ENCODE measurements at places on chromosomes 5 and 9.

- no peak for DNase-seq
Observed at GRCh38 chr5:178192244-178192643, 5.1 kb upstream of the GMCL2 start.

DNA sequence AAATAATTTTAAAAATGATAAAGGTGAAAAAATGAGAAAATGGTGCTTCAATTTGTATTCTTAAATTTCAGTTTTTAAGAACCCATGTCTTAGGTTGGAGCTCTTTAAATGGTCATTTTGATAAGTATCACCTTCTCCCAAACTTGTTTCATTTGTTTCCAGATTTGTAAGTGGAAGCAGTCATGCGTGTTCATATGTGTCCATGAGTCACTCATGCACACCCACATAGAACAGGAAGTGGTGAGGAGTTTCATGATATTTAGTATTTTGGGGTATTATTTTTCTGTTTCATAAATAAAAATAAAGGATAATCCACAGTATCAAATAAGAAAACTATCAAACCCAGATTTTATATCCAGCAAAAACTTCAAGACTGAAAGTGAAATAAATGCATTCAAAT lies 570.4 kb upstream of the ST8SIA4 start:
- DNase-seq, result no peak

DNA sequence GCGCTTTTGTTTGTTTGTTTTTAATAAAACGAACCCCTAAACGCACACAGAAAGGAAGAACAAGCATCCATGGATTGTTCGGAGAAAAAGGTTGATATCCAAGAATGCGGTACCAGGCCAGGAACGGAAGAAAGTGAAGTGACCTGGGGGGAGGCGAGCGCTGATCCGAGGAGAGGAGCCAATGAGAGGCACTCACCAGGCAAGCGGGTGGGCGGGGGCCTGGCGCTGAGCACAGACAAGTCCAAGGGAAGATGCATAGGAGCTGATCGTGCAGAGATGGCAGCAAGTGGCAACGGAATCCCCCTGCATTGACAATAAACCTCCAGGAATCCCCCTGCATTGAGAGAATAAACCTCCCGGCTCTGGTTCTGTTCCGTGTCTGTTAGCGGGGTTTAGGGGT lies 8.4 kb downstream of the OBP2B start:
- no peak for DNase-seq

DNA sequence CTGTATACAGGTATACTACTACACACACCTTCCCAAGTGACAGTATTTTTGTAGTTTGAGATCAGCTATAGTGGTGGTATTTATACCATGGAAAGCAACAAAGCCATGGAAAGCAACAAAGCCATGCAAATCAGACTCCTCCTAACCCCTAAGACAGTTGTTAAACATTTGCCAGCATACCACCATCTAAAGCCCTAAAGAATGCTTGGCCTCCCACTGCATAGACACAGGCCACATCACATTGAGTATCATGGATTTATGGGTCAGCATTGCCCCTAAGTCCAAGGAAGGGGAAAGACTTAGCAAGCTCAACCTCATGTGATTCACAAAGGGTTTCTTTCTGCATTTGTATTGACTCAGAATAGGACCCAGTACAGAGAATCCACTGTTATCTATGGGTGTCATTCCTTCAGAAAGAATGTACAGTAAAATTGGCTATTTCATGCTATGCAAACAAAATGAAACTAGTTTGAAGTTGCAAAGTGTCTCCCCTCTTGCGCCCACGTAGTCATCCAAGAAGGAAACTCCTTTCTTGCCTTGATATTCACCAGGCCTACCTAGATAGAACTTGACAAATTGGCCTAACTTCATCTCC lies 70.4 kb upstream of the IQGAP2 start:
- DNase-seq, result no peak

DNA sequence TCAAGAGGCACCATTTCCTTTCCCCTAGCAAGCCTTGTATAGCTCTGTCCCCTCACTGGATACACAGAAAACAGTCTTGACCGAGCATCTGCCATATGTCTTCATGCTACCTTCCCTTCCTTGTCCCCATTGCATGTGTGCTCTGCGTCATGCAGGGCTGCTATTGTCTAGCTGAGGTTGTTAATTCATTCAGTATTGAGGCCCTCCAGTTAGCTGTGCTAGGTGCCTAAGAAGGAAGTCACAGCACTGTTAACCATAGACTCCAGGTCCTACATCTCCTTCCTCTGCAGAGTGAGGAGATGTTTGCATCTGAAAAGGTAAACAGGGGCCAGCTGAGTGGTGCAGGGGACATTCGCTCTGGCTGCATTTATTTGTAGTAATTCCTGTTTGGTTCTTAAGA lies 48.2 kb downstream of the SLC1A3 start:
- DNase-seq, result no peak

DNA sequence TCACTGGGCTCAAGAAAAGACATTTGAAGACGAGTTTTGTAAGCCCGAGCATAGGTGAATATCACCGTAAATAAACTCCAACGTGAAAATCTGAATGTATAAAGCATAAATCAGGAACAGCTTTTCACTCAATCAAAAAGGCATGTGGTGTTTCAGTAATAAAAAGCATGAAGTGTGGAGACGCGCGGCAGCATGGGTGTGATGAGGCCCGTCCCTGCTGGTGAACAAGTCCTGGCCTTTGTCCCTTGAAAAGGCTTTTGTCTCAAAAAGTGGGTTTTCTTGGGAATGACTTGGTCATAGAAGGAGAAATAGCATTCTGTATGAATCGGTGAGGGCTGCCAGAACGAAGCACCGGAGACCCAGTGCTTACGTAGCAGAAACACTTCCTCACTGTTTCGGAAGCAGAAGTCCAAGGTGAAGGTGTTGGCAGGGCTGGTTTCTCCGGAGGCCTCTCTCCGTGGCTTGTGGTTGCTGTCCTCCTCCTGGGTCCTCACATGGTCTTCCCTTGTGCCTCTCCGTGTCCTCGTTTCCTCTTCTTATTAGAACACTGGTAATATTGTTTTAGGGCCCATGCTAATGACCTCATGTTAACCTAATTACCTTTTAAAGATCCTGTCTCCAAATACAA lies 24.9 kb downstream of the ROPN1L start:
- no peak for DNase-seq

- no peak for DNase-seq
Observed at GRCh38 chr5:116509483-116510244, 65.0 kb downstream of the SEMA6A start.

- DNase-seq, result no peak
Observed at GRCh38 chr5:9534881-9535517, 10.9 kb downstream of the SEMA5A start.

- DNase-seq, result no peak
Observed at GRCh38 chr5:146034127-146034526, 71.2 kb downstream of the PLAC8L1 start.

DNA sequence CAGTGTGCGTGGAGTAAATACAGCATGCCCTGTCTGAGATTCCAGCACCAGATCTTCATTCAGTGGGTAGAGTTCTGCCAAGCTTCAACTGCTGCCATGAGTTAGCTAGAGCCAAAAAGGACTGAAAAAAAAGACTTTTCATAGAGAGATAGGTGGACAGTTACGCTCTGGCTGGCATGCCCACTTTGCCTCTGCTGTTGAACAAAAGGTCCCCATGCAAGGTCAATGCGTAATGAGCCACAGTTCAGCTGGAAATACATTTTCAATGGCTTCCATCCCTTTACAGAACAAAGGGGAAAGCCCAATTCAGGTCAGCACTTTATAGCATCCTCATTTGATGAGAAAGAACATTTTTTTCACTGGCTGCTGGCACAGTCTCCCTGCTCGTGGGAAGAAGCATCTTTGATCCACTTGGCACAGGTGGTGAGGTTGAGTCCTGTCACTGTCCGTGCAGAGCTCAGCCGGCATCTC lies 86.9 kb upstream of the ERCC6L2 start:
- DNase-seq, result no peak

GRCh38 chr9:72618811-72619210 lies 97.4 kb downstream of the TMC1 start:
- no peak for DNase-seq

GRCh38 chr9:17160327-17160726 lies 25.5 kb downstream of the CNTLN start:
- no peak for DNase-seq

DNA sequence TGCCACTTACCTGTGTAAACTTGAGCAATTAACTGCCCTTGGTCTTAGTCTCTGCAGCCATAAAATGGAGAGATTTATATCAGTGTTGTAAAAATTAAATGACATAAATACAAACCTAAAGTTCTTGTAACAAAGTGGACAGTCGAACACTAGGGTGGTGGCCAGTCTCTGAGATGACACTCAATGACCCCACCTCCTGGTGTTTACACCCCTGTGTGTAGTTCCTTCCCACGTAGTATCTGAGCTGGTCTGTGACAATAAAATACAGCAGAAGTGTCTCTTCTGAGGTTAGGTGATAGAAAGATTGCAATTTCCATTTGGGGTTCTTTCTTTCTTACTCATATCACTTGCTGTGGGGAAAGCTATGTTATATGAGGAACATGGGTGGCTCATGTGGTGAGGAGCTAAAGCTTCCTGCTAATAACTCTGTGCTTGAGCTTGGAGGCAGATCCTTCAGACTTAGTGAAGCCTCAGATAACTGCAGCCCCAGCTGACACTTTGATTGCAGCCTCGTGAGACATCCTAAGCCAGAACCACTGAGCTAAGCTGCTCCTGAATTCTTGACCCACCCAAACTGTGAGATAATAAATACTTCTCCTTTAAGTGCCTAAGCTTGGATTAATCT lies 173.4 kb upstream of the CHD1 start:
- no peak for DNase-seq

- peak; percentile 90 for DNase-seq
Observed at GRCh38 chr9:91711755-91712601, 238.1 kb downstream of the ROR2 start.

Measured in activated CD4-positive, alpha-beta T cell treated with anti-CD3 and anti-CD28 coated beads, Interleukin-2, amount 10 ng/mL, durations not matched to agents 24 days and 14 days (primary cell).